ENCODE measurements at places on chromosomes 5 and 9.

DNA sequence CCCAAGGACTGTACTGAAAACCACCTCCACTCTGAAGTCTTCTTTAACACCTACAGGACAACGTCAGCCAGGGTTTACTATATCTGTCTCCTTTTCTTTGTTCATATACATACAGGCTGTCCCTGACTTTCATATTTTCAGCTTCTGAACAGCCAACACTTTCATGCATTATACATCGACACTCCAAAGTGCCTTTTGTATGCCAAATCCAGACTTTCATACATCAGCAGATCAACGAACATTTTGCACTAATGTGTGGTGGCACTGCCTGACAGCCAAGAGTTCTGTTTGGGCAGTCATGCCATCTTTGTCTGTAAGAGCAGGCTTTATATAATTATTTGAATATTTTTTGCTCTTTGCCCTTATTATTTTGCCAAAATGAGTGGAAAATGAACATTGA, 487.4 kb downstream of the CETN3 start:
- DNase-seq: no peak

- no peak for DNase-seq
Measured at GRCh38 chr9:5832071-5832537, 813 bp downstream of the ERMP1 start.

DNA sequence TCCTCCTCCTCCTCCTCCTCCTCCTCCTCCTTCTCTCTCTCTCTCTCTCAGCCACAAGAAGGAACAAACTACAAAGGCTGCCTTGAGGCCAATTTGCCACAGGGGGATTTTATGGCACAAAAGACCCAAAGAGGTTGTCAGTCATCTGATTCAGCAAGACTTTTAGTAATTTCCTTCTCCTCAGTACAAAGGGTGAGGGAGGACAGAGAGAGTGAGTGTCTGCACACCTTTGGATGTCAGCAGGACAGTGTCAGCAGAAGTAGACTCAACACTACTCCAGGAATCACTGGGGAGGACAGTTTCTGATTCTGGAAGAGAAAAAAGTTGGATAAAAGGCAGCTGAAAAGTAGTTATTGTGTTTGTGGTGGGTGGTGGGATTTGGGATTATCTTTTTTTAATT, 13.6 kb downstream of the TIMD4 start:
- DNase-seq: no peak

- DNase-seq: no peak
Measured at GRCh38 chr5:32331935-32332274, 19.2 kb upstream of the MTMR12 start.

DNA sequence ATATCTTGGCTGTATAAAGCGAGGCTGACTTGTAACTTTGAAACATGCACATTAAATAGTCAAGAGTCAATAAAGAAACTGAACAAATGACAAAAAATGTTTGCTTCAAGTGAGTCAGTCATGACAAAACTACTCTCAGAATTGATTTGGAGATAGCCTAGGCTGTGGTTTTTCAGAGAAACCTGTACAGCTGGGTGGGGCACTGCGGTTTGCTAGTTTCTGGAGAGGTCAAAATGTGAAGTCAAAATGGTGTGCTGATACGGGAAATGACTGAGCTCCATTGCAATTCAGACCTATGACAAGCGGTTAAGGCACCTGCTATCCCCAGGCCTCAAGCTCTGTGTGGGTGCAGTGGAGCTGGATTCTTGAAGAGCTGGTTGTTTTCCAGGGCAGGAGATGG, 10.3 kb upstream of the CD180 start:
- DNase-seq: no peak

- DNase-seq: no peak
Measured at GRCh38 chr5:76755779-76756637, 40.1 kb downstream of the F2R start.

- DNase-seq: no peak
Measured at GRCh38 chr5:112159435-112159834, 259.6 kb downstream of the EPB41L4A start.

DNA sequence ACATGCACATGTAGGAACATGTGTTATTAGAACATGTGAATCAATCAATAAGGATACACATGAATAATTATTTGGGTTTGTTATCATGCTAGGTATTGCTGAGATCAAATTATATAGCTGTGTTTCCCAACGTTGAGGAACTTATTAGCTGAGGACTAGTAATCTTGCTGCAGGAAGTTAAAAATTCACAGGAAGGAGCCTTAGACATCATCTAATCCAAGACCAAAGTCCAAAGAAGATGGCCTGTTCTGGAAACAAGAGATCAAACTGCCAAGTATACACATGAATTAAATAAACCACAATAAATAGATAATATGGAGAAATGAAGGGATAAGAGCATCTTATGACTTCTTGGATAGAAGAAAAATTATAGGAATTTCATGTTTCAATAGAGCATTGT, 19.9 kb downstream of the POU5F2 start:
- DNase-seq: no peak

- no peak for DNase-seq
Measured at GRCh38 chr9:122827761-122828093, 661 bp downstream of the PDCL start.

- no peak for DNase-seq
Measured at GRCh38 chr5:93915142-93915553, 173.7 kb upstream of the POU5F2 start.

GRCh38 chr5:147805030-147805454, 22.5 kb upstream of the JAKMIP2 start:
- no peak for DNase-seq

GRCh38 chr5:7393921-7394799, 1.8 kb upstream of the ADCY2 start:
- no peak for DNase-seq

- DNase-seq: no peak
Measured at GRCh38 chr5:141707510-141707909, 25.5 kb upstream of the ARAP3 start.

DNA sequence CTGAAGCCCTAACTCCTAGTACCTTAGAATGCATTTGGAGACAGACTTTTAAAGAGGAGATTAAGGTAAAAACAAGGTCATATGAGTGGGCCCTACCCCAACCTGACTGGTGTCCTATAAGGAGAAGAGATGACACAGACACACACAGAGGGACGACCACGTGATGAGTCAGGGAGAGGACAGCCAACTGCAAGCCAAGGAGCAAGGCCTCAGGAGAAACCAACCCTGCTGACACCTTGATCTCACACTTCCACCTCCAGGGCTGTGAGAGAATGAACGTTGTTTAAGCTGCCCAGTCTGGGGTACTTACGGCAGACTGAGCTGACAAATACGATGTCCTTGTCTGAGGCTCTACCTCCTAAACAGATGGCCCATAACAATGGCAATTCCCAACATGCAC, 93.6 kb downstream of the ROR2 start:
- no peak for DNase-seq

- no peak for DNase-seq
Measured at GRCh38 chr9:130058887-130059286, 5.2 kb downstream of the GPR107 start.
